CD4-positive, alpha-beta T cell (primary cell): ENCODE measurements at places on chromosomes 5 and 9.

DNA sequence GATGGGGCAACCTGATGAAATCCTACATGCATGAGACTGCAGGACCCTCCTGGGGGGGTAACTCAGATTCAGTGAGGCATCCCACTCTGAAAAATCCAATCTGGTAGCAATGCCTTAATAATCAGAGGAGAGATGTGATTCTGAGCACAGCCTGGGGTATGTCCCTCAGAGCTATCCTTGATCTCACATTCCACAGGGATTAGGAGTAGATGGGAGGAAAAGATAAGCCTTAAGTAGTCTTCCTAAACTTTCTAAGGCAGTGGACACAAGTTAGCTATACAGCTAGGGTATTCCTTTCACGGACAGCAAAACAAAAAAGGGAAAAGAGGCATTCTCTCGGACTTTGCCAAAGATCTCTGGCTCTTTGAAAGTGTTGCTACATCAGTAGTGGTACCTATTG lies 3.9 kb upstream of the SPATA9 start:
- no peak for DNase-seq

DNA sequence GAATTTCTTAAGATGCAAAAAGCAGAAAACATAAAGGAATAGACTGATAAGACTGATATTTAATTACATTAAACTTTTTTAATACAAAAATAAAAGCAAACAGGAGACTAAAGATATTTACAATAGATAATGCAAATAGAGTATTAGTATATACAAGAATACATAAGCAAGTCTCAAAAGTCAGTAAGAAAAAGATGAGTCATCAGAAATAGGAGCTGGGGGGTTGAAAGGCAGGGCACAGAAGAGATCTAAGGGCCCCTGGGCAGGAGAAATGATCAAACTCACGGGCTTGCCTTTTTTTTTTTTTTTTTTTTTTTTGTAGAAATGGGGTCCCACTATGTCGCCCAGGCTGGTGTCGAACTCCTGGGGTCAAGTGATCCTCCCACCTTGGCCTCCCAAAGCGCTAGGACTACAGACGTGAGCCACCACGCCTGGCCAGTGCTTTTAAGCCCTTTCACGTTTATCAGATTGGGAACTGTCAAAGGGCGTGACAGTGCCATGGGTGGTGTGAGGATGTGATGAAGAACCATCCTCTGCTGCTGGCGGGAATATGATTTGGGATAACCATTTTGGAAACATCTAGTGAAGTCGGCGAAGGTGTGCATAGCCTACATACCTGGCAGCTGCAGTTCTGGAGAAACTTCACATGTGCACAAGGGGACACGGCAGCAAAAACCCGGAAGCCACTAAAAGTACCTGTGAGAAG lies 126.1 kb downstream of the CACNA1B start:
- DNase-seq, result no peak

- DNase-seq, result no peak
These were observed 227.8 kb downstream of the MELK start for GRCh38 chr9:36800455-36800854.

DNA sequence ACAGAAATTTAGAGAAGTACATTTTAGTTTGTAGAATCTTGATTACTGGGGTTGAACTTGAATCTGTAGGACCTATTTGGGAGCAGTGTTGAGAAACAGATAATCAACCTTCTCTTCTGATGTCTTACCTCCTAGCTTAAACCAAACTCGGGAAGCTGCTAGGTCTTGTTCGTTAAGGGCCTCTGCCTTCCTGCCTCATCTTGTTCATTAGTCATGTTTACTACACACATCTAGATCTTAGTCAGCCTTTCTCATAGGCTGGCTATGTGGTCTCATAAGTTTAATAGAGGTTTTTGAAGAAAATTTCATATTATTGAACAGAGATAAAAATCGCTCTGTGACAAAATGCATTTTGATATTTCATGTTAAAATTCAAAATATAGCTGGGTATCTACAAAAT lies 331.0 kb upstream of the EDIL3 start:
- DNase-seq, result no peak

DNA sequence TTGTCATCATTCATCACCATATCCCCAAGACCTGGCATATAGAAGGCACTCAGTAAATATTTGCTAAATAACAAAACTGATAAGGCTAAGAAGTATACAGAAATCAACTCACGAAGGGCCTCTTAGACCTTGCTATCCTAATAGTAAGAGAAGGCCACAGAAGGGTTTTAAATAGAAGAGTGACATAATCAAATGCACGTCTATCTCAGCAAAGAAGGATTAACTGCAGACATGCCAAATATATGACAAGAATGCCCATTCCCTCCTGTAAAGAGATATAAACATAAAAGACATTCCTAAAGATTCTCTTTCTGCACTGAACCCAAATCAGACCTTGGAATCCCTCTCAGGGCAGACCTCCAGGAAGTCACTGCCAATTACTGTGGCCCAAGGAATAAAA lies 34.1 kb downstream of the ECPAS start:
- DNase-seq, result no peak

DNA sequence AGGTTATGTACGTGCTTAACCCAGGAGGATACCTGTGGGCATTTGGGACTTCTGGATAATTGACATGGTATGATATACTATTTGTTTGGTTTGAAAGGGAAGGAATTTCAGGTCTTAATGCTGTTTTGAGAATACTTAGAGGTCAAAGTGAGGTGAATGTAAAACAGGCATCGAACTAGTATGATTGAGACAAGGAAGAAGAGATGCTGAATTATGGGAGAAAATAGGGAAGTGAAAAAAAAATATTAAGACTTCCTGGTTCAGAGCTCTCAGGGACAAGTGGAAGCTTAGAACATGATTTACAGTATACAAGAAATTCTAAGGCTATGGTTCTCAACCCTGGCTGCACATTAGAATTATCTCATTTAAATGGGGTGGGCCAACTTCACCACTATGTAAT lies 115.3 kb downstream of the CD180 start:
- DNase-seq, result no peak
